Fibroblast of the aortic adventitia (primary cell): ENCODE measurements at places on chromosomes 11 and 22. TPM values are rescaled to one million over a fixed set of nuclear protein-coding genes. Genes with fewer than 3 reads are reported as not detected.

ST14 gene
- 0.09 TPM in 1 of 2 replicates, not detected in the other for total RNA-seq

SF3A1 gene
- total RNA-seq: 40.8 and 43.7 TPM in 2 replicates

FJX1 gene
- 8.3 and 78.2 TPM in 2 replicates for total RNA-seq

TMEM121B gene
- 0.09 and 0.16 TPM in 2 replicates for total RNA-seq

DNA sequence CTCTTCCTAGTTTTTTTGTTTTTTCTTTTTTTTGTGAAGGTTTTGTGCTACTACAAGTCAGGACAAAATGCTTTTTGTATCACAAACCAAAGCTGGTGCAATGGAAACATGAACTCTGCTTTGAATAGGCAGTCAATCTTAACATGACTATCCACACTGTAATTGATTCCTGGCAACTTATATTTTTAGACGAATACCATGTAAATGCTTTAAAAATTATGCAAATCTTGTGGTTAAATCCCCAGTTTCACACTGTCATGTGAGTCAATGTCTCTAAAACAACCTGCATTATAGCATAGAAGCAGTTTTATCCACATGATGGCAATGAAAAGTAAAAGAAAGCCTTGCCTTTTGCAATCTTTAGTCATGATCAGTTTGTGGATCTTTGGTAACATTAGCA, 8.9 kb downstream of the TRPC6 start:
- DNase-seq: no peak

DNA sequence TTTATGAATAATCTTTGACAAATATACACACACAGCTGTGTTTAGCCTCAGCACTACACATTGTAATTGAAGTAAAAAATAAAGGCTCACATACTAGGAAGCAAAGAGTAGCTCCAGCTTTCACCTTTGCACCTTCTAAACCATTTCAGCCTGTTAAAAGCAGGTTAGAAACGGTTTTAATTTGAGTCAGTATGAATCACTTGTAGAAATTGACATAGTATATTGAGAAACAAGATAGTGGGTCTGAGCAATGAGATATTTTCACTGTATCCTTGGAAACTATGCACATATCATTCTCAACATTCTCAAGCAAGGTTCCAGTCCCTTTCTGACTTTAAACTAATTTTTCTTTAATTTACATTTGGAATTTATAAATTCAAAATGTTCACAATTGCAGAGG, 380.3 kb downstream of the AASDHPPT start:
- DNase-seq: peak; percentile 71
